ENCODE measurements at places on chromosomes 4 and X. TPM values are rescaled to one million over a fixed set of nuclear protein-coding genes. Genes with fewer than 3 reads are reported as not detected.
A peak's percentile ranks its signal among the peaks of the same experiment; 100 is the strongest.

PLS3 gene
- 26.6 TPM for total RNA-seq

- peak; percentile 30 for DNase-seq
Observed at GRCh38 chr4:181582595-181582994, 660.6 kb upstream of the TENM3 start.

DNA sequence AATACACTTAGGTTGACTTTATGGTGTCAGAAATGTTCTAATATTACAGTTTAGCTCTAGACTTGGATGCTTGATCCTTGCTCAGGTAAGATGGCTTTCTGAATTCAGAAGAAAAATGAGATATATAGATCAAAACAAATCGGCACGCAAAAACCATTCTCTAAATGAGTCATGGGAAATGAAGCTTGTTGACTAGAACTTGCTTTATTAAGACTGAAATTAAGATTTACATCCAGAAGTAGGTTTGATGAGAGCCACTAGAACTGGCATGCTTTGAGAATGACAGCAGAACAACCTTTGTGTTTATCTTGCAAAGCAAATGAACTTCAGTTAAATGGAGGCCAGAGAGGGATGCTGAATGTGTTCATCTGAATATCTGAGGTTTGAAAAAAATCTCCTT is 304.9 kb upstream of the KLF3 start:
- no peak for DNase-seq

DNA sequence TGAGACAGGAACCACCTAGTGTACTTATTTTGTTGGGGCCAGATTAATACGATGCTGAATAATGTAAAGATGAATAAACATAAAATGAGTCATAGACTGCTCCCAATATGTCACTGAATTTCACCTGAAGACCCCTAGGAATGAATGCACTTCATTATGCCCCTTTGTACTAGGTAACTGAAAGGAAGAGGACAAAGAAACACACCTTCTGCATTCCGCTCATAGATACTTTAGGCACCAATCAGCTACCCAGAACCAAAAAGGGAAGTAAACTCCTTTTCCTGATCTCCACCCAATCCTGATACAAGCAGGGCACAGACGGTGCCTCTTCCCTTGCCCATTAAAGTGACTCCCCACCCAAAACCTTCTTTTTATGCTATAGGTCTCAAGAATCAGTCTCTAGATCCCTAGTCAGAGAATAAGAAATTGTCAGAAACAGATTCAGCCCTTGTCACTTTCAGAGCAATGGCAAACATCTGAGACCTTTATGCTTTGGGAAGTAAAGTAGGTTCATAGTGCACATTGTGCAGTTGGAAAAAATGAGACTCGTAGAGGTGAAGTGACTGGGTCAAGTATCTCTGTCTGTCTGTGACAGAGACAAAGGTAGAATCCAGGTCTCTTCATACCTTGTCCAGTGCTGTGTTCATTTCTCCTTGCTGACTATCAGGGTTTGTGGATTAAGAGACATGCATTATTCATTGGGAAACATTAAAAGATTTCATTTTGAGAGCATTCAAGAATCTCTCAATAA is 2.3 kb downstream of the GPR174 start:
- DNase-seq = no peak

- DNase-seq = no peak
Observed at GRCh38 chrX:1361275-1361674, 24.7 kb downstream of the IL3RA start.
